Epithelial cell of proximal tubule (primary cell): ENCODE measurements at places on chromosomes 2 and 18.
A peak's percentile ranks its signal among the peaks of the same experiment; 100 is the strongest.

GRCh38 chr2:33644215-33644614 is 45.1 kb upstream of the FAM98A start:
- no peak for DNase-seq

GRCh38 chr2:219684721-219685689 is 57.6 kb downstream of the SLC4A3 start:
- peak; percentile 49 for DNase-seq

DNA sequence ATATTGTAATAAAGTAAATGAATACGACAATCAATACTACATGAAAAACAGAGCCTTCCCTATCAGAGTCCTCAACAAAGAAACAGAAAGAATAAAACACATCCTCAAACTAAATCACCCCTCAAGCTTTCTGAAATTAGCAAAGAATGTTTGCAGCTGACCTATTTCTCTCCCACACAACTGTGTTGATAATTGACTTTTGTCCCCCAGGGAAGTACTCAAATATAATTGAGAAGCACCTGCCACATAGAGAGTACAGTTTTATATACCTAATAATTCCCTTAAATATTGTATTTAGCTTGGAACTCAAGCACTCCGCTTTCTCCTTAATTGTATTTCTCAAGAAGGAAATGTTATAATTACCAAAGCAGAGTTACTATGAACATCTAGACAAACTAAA is 12.6 kb downstream of the CACNB4 start:
- DNase-seq, result no peak

GRCh38 chr2:290090-290722 is 2.3 kb upstream of the ALKAL2 start:
- peak; percentile 50 for DNase-seq

DNA sequence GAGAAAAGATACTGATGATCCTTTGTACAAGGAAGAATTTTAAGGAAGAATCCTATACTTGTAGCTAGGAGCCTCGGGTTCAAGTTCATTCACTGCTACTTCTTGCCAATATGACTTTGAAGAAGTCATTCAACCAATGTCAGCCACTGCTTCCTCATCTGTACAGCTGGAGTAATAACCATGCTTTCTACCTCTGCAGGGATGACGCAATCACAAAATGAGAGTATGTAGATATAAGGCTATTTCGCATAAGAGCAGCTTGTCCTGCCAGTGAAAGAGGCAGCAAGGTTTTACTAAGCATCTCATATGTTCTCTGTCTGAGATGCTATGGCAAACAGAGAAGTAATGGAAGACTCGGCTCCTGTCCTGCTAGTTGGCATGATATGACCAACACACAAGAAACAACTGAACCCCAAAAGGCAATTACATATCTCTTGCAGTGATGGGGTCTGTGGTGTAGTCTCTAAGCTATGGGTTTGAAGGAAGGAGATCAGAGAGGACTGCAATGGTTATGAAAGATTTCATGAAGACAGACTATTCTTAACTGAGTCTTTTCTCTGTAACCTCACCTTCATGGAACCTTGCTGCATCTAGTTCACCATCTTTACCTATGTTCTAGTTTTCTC is 9.2 kb downstream of the AAK1 start:
- DNase-seq, result no peak

DNA sequence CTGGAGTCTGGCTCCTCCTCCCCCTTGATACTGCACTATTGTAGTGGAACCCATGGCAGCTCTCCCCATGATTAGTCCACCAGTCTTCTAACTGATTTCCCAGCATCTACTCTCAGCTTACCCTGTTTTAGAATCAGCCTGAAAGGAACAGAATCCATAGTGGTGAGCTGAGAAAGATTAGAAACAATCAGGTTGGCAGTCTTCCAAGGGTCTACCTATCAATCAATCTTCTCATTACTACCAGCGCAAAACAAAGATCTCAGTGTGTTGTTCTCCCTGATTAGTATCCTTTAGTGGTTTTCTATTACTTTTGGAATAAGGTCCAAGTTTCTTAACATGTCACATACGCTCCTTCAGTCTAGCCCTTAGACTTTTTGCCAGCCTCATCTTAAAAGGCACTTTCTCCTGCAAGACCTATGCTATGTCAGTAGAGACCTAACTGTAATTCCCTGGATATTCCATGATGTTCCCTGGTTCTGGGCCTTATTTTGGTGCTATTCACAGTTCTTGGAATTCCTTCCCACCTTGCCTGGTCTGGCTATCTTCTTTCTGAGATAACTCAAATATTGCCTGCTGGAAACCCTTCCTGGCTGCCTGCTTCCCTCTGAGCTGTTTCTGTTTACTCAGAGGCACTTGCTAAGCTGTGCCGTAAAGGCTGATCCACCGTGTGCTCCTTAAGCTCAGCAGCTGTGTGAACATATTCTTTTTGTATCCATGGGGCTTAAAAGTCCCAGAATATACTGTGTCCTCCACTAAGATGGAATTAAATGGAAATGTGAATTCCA is 32.6 kb downstream of the LAMA3 start:
- no peak for DNase-seq

DNA sequence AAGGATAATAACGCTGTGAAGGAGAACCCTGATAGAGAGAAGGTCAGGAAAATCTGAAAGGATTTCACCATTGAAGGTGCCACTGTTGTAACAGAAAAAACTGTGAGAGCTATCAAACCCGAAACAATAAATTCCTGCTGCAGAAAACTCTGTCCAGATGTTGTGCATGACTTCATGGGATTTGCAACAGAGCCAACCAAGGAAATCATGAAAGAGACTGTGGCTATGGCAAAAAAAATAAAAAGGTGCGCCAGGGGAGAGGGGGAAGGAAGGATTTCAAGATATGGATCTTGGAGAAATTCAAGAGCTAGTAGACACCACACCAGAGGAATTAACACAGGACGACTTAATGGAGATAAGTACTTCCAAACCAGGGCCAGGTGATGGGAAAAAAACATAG is 88.0 kb downstream of the LDLRAD4 start:
- no peak for DNase-seq

- no peak for DNase-seq
Observed at GRCh38 chr2:187360286-187360685, 87.8 kb downstream of the CALCRL start.

DNA sequence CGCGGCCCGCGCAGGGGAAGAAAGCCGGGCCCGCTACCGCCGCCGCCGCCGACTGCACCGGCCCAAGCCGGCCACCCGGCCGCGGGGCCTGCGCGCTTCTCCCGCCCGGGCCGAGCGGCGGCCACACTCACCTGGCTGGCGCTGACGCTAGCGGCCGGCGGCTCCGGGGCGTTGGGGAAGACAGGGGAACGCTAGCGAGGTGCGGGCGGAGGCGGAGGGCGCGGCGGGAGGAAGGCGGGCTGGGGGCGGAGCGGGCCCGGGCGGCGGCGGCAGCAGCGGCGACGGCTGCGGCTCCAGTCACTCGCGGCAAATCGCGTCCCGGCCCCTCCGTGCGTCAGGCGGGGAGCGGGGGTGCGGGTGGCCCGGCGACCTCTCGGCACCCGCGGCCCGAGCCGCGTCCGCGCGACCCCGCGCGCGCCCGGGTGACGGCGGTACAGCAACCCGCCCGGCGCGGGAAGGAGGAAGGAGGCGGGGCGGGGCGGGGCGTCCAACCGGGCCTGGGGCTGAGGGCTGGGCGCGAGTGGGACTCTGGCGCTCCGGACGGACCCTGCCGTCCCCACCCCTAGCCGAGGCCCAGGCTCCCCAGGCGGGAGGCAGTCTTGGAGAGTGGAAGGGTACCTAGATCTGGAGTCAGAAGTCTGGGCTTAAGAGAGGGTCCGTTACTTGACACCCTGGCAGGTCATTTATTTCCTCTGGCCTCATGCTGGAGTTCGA is at the start of gene SESTD1:
TSS of gene SESTD1 (minus strand) at position 465 of the 714 bp plus-strand sequence. CDS start 72,991 bp downstream, outside the sequence.
- no peak for DNase-seq

- DNase-seq, result no peak
Observed at GRCh38 chr2:238857959-238858358, 10.1 kb downstream of the TWIST2 start.

DNA sequence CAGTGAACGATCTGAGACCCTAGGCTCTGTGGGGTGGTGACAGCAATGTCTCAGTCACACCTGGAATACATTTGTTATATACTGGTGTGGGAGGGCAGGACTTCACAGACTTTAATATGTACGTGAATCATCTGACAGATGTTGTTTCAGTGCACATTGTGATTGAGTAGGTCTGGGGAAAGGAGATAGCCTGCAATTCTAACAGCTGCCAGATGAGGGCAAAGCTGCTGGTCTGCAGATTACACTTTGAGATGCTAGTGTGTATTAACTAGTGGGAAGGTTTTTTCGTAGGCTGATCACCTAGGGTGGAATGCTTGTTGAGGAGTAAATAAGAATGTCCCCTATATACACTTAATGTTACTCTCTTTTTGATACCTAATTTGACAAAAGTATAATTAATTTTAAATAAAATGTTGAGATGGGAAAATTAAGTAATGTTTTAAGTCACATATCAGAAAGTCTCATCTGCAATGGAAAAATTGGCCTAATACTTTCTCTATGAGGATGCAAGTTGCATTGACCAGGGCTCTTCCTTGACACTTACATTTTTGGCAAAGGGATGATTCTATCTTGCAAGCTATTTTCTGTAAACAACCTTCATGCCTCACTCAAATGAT is 496.9 kb upstream of the HNMT start:
- peak; percentile 12 for DNase-seq

- no peak for DNase-seq
Observed at GRCh38 chr2:168343586-168343985, 96.2 kb upstream of the STK39 start.

DNA sequence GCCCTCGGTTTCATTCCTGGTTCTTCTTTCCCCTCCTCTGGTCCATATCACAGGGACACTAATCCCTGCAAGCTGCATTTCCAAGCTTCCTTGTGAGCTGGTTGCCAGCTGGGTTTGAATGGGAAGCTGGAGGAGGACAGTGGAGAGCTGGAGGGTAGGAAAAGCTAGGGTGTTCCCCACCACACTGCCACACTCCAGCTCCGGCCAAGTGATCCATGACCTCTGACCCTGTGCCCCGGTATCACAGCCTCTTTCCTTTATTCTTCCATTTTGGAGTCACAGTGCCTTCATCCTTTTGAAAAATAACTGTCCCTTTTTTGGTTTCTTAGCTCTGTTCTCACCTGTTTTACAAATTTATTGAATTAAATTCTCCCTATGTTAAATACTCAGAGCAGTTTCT is 13.1 kb upstream of the NR4A2 start:
- no peak for DNase-seq

GRCh38 chr2:167732326-167732725 is 515.1 kb downstream of the STK39 start:
- DNase-seq, result no peak

DNA sequence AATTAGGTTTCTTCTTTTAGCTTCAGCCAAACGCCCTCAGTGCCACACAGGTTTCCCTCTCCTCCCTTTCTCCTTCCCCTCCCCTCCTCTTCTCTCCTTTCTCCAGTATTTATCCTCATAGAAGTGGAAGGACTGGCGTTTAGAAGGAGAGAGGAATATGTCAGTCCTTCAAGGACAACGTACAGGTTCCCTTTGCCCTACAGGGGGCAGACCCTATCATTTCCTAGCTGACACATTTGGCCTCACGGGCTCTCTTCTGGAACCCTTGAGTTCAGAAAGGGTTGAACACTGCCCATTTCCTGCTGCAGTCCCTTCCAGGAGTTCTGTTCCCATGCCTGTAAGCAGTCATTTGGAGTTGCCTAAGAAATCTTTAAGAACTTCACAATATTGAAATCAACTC is 46.1 kb downstream of the CDCA7 start:
- DNase-seq, result no peak

DNA sequence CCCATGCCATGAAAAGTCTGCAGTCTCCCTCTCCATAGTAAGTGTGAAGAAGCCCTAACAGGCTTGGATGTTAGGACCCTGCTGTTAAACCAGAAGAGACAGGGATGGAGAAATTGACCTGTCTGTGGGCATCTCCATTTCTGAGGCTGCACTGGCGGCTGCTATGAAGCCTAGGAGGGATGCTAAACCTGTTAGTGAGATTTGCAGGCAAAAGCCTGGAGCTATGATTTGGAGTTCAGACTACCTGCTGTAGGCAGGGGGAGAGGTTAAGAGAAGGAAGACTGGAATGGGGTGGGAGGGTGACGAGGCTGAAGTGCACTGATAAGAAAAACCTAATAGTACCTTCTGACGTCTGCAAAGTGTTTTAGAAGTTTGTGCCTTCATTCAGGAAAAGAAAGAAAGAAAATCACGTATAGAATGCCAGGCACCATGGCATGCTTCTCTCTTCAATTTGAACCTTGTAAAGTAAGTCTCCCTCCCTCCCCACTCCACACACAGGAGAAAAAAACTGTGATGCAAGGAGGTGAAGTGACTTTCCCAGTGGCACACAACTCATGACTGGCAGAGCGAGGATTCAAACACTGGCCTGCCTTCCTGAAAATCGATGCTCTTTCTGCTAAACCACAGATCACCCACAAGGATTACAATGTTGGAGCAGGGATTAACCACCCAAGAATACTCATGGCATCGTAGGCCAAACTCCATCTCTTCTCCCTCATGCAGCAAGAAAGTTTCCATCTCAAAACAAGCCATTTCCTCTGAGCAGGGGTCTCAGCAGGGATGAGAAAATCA is 98.5 kb upstream of the PKDCC start:
- DNase-seq, result no peak

- DNase-seq, result no peak
Observed at GRCh38 chr2:150531591-150531990, 44.1 kb upstream of the RND3 start.

GRCh38 chr2:157413326-157414035 is 30.4 kb downstream of the CYTIP start:
- DNase-seq, result no peak

DNA sequence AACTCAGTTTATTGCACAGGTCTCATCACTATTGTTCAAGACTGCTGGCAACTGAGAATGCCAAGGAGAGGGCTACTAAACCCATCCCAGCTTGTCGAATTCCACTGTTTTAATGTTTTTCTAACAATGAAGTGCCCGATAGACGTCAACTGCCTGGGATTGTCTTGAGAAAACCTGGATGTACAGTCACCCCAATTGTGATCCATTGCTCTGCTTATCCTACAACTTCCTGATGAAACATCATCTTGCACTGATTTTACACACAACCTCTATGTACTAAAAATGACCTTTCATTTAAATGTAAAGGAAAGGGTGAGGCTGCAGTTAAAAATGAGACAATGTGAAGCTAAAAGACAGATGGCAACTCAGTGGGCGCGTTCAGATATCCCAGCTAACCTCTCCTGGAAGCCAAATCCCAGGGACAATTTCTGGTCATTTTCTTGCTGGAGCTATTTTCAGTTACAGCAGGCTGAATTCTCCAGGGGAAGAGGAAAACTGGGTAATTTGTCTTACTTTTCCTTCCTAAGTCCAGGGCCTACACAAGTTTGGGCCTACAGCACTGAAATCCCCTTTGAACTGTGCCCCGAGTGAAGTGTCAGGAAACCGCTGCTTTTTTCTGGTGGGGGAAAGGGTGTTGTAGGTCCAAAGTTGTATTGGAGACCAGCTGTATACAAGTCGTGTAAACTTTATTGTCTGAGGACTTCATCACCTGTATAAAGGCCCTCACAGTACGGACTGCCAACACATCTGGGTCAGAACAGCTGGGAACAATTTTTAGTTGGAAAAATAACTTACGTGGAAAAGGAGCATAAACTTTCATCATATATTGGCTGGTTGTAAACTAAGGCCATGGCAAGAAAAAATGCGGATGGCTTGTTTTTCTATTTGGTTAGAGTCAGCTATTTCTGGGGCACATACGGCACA is 68.9 kb upstream of the LTBP1 start:
- no peak for DNase-seq
